ENCODE measurements at places on chromosomes 12 and 14. TPM values are rescaled to one million over a fixed set of nuclear protein-coding genes. Genes with fewer than 3 reads are reported as not detected.

DNA sequence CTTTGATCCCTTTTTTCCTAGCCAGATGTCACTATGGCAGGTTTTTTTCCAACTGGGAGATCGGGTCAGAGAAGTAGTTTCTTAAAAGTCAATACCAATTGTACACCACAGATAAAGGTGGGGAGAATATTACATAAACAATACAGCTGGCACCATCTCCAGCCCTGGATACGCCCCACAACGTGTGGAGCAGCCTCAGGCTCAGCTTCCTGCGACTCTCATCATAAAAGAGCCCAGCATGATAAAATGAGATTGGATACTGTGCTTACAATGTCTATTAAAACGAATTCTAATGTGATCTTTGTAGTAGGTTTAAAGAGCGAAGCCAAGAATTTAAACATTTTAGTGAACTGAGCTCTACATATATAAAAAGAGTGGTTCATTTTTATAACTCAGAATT is 21.5 kb downstream of the EFCAB11 start:
- DNase-seq: peak; percentile 72

DNA sequence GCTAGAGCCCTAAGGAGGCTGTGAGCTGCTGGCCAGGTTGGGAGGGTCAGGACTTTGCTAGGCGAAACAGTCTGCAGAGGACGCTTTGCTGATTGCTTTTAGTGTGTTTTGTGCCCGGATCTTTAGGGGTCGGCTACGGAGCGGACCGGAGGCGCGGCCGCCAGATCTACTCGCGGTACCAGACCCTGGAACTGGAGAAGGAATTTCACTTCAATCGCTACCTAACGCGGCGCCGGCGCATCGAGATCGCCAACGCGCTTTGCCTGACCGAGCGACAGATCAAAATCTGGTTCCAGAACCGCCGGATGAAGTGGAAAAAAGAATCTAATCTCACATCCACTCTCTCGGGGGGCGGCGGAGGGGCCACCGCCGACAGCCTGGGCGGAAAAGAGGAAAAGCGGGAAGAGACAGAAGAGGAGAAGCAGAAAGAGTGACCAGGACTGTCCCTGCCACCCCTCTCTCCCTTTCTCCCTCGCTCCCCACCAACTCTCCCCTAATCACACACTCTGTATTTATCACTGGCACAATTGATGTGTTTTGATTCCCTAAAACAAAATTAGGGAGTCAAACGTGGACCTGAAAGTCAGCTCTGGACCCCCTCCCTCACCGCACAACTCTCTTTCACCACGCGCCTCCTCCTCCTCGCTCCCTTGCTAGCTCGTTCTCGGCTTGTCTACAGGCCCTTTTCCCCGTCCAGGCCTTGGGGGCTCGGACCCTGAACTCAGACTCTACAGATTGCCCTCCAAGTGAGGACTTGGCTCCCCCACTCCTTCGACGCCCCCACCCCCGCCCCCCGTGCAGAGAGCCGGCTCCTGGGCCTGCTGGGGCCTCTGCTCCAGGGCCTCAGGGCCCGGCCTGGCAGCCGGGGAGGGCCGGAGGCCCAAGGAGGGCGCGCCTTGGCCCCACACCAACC is 1.5 kb downstream of the HOXC6 start:
- DNase-seq: no peak

GRCh38 chr12:77089686-77090220 is 24.4 kb upstream of the E2F7 start:
- no peak for DNase-seq

The GPR137C gene
- 7.8 TPM for total RNA-seq

DNA sequence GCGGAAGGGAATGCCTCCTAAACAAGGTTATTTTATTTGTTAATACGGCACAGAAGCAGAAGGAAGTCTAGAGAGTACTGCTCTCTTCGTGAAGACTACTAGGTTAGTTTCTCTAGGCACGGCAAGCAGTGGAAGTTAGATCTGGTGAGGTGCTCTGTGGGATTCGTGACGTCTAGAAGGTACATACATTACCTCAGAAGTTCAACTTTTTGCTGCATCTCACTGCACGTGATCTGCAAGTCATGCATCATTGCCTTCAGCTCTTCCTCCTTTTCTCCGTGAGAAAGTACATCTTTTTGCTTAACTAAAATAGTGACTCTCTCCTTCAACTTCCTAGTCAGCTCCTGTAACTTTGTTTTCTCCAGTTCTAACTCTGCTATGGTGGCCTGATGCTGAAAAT is 74.7 kb downstream of the NIN start:
- no peak for DNase-seq

- DNase-seq: no peak
These were observed 3.4 kb upstream of the IRF2BPL start for GRCh38 chr14:77031759-77032490.

- no peak for DNase-seq
These were observed 43.4 kb upstream of the NR2C1 start for GRCh38 chr12:95116773-95117172.

DNA sequence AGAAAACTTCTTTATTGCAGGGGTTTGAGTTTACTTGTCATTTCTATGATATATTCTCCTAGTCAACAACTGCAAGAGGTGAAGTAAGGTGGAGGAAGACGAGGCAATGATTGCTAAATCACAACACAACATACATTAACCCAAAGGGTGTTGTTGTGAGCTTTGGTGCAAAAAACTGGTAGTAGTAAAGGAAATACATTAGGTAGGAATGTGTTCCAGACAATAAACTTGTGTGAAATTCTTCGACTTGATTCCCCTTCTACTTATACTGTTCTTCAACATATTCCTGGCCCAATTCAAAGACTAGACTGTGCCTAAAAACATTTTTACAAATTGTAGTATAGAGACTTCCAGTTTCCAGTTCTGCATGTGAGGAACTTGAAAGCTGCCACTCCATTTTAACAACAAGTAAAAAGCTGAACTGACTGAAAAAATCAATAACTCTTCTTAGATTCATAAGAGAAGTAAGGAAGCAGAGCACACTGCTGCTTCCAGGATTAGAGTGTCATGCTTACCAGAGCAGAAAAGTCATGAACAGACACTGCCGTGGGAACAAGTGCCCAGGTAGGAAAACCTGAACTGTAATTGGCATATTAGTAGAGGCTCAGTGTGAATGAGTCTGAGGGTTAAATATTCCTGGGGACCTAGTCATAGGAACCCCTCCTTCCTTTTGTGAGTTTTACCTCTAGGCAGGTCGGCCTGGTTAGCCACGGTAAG is 22.2 kb downstream of the COX8C start:
- DNase-seq: no peak
